HFFc6 (cell line): ENCODE measurements at places on chromosomes 13 and 19. TPM values are rescaled to one million over a fixed set of nuclear protein-coding genes. Genes with fewer than 3 reads are reported as not detected.

GRCh38 chr19:46529622-46530451 lies 34.2 kb upstream of the PNMA8B start:
- DNase-seq, result peak; percentile 51
- peaks cover 21% of the 10 kb centered on the region for H3K27me3 ChIP-seq
- H3K36me3 ChIP-seq, result no peaks in the 10 kb centered on the region
- H3K27ac ChIP-seq, result peak overlapping the region; percentile 44; the same call in 1 of the 2 replicates
- peaks cover 16% of the 10 kb centered on the region for H3K4me1 ChIP-seq

DNA sequence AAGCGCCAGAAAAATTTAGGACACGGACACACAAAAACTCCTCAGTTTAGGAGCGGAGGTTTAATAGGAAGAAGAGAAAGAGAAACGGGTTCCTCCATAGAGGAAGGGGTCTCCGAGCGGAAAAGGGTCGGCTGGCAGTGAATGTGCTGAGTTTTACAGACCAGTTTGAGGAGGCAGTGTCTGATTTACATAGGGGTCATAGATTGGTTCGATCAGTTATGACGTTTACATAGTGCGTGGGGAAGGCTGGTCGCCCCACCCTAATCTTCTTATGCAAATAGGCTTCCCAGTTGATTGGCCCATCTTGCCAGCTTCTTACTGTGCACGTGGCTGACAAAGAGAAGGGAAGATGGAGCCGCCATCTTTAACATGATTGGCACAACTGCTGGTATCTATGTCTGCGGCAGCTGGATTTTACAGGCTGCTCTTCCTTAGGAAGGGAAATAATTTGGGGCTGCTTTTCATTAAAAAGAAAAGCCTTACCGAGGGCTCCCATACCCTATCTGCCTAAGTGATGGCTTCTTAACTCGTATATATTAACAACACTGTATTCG lies 1.2 kb upstream of the ZNF225 start:
- peak overlapping the region; percentile 98 for H3K4me3 ChIP-seq
- peaks cover 46% of the 10 kb centered on the region for H3K36me3 ChIP-seq
- H3K4me1 ChIP-seq, result peaks cover 26% of the 10 kb centered on the region
- DNase-seq, result peak; percentile 73
- peak overlapping the region; percentile 96; the same call in 1 of the 2 replicates for H3K27ac ChIP-seq

DNA sequence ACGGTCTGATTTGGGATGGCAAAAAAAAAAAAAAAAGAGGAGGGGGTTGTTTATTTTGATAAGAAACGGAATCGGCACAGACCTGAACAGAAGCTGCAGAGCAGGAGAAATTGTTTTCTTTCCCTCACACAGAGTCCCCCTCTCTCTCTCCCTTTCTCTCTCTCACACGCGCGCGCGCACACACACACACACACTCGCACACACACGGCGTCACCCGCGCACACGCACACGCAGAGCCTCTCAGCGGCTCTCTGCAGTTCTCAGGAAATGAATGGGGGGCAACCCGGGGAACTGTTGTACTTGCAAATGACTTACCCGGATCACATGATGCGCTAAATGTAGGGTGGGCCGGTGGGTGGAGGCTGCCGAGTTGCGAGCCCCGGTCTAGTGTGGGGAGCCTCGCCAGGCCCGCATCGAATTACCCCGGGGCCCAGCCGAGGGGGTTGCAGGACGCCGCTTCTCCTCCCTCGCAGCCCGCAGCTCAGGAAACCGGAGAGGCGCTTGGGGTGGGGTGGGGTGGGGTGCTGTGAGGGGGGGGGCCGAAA lies 475 bp downstream of the KLF12 start:
- DNase-seq, result peak; percentile 95
- H3K4me3 ChIP-seq, result peak overlapping the region; percentile 96
- H3K27ac ChIP-seq, result peak overlapping the region; percentile 98

DNA sequence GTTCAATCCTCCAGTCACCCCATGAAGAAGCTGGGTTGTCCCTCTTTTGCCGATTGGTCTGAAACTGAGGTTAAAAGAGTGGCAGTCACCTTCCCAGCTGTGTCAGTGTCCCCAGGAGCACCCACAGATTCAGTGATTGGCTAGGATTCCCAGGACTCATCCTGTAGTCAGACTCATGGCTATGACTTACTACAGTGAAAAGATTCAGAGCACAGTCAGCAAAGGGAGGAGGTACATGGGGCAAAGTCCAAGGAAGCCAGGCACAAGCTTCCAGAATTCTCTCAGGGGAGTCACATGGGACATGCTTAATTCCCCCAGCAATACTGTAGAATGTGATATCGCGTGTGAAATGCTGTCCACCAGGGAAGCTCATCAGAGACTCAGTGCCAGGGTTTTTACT lies 14.2 kb downstream of the ZNF473 start:
- H3K36me3 ChIP-seq, result peaks cover 80% of the 10 kb centered on the region
- no peak for DNase-seq
- H3K4me3 ChIP-seq, result no peak overlapping the region

DNA sequence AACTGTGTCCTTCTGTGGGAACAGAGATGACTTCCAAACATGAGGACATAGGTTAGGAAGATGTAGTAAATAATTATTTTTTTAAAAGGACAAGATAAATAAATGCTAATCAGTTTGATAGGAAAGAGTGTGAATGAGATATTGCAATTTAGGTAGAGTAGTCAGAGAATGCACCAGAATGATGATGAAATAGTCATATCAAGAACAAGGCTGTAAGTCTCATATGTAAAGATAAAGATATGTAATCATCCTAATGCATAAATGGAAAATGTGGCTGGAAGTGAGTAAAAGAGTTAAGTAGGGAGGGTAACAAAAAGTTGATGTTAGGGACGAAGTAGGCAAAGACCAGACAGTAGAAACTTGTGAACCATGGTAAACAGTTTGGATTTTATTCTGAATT lies 1041.7 kb upstream of the MIR17HG start:
- no peak for DNase-seq
- H3K4me1 ChIP-seq, result peaks cover 6% of the 10 kb centered on the region; the same call in 1 of the 2 replicates
- no peak overlapping the region for H3K4me3 ChIP-seq
- H3K27me3 ChIP-seq, result no peaks in the 10 kb centered on the region

DNA sequence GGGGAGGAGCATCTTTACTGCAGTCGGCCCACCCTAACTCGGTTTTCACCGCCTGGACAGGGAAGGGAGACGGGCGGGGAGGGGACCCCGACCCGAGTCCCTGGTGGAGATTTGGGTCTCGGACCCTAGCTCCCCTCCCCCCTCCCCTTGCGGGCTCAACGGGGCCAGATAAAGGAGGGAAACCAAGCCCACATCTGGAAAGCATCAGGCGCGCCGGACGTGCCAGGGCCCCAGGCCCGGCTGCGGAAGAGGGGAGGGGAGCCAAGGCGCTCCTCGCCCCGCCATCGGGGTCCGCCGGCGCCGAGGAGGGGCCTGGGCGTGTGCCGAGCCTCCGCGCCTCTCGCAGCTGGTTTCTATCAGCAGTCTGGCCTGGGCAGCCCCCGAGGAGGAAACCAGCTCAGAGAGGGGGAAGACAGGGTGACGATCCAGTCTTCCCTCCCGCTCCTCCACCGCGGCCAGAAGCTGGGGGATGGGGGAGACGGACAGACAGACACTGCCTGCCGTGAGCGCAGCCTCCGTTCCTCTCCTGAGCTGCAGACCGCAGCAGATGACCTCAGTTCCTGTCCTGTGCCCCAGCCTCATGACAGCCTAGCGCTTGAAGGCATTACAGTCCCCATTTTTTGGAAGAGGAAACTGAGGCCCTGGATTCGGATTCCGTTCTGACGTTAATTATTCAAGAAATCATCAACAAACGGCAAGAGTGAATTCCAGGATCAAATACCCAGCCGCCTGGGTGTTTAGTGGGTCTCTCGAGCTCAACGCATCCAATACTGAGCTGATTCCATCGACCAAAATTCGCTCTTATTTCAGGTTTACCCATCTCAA lies 3.6 kb upstream of the GNG8 start:
- no peaks in the 10 kb centered on the region; the same call in none of the 2 replicates for H3K27me3 ChIP-seq
- H3K36me3 ChIP-seq, result no peaks in the 10 kb centered on the region
- peak overlapping the region; percentile 74; the same call in 1 of the 2 replicates for H3K4me3 ChIP-seq
- H3K27ac ChIP-seq, result no peak overlapping the region; the same call in 1 of the 2 replicates

DNA sequence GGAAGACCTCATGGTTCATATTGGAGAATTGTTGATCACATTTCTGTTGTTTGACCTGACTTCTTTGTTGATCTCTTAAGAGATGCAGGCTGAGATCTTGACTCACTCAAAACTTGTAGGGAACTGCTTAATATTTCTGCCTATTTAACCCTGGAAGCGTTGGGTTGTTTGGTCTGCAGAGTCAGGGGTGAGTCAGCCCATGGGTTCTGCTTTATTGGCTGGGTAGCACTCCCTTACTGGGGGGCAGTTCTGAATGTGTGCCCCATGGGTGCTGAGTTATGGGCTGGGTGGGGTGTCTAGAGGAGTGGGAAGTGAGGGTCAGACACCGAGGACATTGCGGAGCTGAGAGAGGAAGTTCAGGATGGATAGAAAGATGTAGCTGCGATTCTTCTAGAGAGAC lies 87.9 kb downstream of the LRCH1 start:
- no peak overlapping the region for H3K4me3 ChIP-seq
- peak overlapping the region; percentile 35 for H3K27ac ChIP-seq
- peak; percentile 52 for DNase-seq
- H3K27me3 ChIP-seq, result no peaks in the 10 kb centered on the region
- no peaks in the 10 kb centered on the region for H3K36me3 ChIP-seq

GRCh38 chr19:58252102-58252685 lies 23.5 kb downstream of the ZNF544 start:
- H3K4me3 ChIP-seq, result no peak overlapping the region
- no peak for DNase-seq
- H3K4me1 ChIP-seq, result no peaks in the 10 kb centered on the region
- H3K27me3 ChIP-seq, result peaks cover 2% of the 10 kb centered on the region

DNA sequence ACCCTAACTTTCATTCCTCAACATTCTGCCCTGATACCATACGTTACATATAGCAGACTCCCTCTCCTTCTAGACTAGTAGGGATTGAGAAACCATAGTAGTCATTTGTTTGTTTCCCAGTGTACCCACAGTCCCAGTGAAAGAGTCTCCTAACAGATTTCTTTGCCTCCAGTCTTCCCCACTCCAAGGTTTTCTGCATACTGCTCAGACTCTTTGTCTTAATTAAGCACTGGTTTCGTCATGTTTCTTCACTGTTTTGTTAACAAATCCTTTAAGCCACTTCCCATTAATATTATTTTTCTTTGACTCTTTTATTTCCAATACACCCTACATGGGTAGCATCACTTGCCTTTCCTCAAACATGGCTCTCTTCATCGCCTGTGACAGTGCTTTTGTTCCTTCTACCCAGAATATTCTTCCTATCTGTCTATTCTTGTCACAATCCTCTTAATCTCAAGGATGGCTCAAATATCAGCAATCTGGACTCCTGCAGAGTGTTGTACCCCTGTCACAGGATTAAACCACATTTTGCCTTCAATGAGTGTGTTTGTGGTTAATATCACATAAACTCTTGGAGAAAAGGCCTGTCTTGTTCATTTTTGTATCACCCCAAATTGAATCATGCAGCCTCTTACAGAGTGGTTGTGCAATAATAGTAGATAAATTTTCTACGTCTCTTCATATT lies 92.7 kb upstream of the KLF12 start:
- no peaks in the 10 kb centered on the region for H3K27me3 ChIP-seq
- H3K36me3 ChIP-seq, result peaks cover 13% of the 10 kb centered on the region
- no peak overlapping the region for H3K27ac ChIP-seq

DNA sequence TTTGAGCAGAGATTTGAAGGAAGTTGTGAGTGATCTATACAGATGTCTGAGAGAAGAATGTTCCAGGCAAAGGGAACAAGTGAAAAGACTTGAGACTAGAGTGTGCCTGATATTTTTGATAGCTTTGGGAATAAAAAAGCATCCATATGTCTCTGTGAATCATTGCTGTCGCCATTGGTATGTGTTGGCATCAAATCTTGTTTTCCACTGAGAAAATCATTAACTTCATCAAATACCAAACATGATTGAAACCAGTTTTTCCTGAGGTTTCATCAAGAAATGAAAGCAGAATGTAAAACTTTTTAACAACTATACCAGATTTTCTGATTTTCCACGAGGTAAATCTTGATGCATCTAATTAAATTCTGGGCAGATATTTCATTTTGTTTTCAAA lies 862.6 kb downstream of the DIAPH3 start:
- H3K4me3 ChIP-seq, result no peak overlapping the region
- peaks cover 2% of the 10 kb centered on the region; the same call in 1 of the 2 replicates for H3K27me3 ChIP-seq
- no peaks in the 10 kb centered on the region for H3K36me3 ChIP-seq
- no peak for DNase-seq
- H3K4me1 ChIP-seq, result no peaks in the 10 kb centered on the region

DNA sequence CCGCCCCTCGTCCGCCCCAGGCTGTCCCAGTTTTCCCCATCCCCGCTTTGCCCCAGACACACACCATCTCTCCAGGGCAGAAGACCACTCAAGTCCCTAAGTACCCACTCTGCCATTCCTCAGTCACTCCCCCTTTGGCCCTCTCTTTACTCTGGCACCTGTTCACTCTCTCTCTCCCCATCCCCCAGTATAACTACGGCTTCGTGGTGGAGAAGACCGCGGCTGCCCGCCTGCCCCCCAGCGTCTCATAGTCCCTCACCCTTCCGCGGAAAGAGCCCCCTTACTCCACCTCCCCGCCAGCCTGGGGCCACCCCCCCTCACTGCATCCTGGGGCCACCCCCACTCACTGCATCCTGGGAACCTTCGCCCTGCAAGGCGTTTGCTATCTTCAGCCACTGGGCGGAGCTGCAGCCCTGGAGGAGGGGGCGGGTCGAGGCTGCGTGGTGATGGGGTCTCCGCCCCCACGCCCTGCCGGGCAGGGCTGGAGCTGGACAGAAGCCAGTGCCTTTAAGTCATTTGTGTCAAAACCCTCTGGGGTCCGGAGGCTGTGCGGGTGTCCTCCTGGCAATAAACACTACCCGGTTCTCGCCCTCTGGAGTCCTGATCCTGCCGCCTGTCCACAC lies 5.0 kb downstream of the MVB12A start:
- H3K36me3 ChIP-seq, result no peaks in the 10 kb centered on the region
- no peak overlapping the region for H3K4me3 ChIP-seq
- H3K4me1 ChIP-seq, result peaks cover 6% of the 10 kb centered on the region
- peaks cover 3% of the 10 kb centered on the region for H3K27me3 ChIP-seq

- H3K36me3 ChIP-seq, result no peaks in the 10 kb centered on the region
- H3K4me3 ChIP-seq, result no peak overlapping the region
These were observed 728.9 kb upstream of the ARGLU1 start for GRCh38 chr13:107296804-107297203.

DNA sequence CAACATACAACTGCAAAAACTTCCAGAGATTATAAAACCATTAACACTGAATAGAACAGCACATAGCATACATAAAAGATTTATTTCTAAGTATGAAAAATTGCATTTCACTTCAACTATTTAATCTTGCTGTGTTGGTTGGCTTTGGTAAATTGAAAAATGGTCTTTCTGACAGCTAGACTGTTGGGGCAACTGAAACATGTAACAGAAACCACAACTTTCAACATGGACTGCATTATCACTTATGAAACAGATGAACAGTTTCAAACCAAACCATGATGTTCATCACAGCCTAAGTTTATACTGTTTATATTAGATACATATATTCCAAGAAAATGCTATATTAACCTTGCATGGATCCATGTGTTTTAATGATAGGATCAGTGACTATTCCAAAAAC lies 324.1 kb upstream of the PCDH9 start:
- no peaks in the 10 kb centered on the region for H3K27me3 ChIP-seq
- H3K4me1 ChIP-seq, result no peaks in the 10 kb centered on the region
- H3K27ac ChIP-seq, result no peak overlapping the region
- DNase-seq, result no peak
- no peak overlapping the region for H3K4me3 ChIP-seq
- H3K36me3 ChIP-seq, result no peaks in the 10 kb centered on the region; the same call in 1 of the 2 replicates

GRCh38 chr19:30335306-30335886 lies 36.8 kb upstream of the ZNF536 start:
- no peak overlapping the region for H3K4me3 ChIP-seq
- no peaks in the 10 kb centered on the region for H3K4me1 ChIP-seq
- peaks cover 11% of the 10 kb centered on the region for H3K36me3 ChIP-seq
- H3K27me3 ChIP-seq, result no peaks in the 10 kb centered on the region; the same call in 1 of the 2 replicates

Gene GAPDHS
- not detected in 3 replicates for total RNA-seq

Gene ZNF709
- total RNA-seq, result 1.3 to 2.6 TPM (median 1.4 TPM) in 3 replicates

Gene ICAM5
- total RNA-seq, result 14.3 to 38.3 TPM (median 32.4 TPM) in 3 replicates
